ENCODE measurements at places on chromosomes 6 and 20. TPM values are rescaled to one million over a fixed set of nuclear protein-coding genes. Genes with fewer than 3 reads are reported as not detected.

GRCh38 chr6:41470029-41470330 lies 76.2 kb upstream of the FOXP4 start:
- DNase-seq, result no peak

The BICRAL gene
- 16.5 TPM for total RNA-seq

- DNase-seq, result no peak
Observed at GRCh38 chr20:46828471-46828870, 66.2 kb upstream of the EYA2 start.

The DNMT3B gene
- total RNA-seq, result 0.36 TPM

- DNase-seq, result no peak
Observed at GRCh38 chr20:5197270-5197827, 70.5 kb downstream of the CDS2 start.

The FAM217A gene
- not detected for total RNA-seq

DNA sequence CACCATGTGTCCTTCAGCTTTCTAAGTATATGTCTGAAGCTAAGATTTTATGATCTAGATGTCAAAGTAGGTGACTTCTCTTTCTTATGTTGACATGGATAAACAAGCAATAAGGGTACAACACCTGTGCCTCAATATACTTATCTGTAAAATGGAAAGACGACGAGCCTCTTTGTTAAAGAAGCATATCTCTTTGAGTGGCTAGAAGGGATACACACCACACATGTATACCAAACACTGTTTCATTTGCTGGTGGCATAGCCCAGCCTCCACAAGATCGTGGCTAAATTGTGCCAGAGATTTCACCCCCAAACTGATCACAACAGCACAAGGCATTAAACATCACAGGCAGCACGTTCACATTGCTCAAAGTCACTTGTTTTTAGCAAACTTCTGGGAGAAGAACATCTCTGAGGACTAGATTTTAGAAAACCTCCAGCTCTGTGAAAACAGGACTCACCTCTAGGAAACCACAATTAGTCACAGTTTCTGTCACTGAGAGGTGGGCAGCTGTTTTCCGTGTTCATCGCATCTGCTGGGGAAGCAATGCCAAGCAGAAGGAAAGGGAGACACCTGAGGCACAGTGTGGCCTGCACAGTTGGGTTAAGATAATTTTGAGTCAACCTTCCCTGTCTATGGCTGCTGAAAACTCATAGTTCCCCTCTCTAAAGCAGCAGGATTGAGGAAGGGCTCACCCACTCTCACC lies 263.0 kb upstream of the PLCB4 start:
- DNase-seq, result no peak

GRCh38 chr20:24977797-24978196 lies 14.8 kb downstream of the APMAP start:
- DNase-seq, result peak; percentile 41

DNA sequence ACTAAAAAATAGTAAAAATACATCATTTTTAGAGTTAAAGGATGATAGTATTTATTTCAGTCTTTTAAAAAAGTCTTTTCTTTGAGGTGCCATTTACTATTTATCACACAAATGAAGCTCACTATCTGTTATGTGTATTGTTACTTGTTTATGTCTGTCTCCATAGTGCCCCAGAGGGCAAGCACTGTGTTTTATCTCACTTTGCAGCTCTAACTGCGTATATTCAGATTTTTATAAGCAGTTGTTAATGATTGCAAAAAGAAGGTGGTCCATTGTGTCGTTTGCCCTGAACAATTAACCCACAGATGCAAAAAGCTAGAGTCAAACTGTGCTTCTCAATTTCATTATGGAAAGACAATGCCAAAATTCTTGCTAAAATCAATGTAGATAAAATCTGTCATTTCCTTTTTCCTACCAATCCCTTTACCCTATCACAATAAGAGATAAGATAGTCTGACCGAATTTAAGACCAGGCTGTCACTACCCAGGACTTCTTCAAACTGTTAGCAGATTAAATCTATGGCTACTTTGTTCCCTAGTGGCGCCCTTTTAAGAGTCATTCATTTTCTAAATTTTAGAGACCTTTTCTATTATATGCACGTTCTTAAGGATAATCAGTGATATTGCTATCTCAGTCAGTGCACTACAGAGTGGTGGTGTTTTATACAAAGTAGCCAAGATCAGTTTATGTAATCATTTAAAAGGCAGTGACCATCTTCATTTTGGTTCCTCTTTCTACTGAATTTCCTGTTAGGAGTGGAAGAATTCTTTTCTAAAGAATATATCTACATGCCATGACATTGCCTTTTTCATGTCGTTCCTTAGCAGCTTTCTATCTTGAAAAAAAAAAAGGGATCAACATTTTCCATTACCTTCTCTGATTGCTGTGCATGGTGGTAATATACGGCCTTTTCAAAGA lies 133.1 kb upstream of the PRDM1 start:
- no peak for DNase-seq

The SIM1 gene
- total RNA-seq, result not detected

DNA sequence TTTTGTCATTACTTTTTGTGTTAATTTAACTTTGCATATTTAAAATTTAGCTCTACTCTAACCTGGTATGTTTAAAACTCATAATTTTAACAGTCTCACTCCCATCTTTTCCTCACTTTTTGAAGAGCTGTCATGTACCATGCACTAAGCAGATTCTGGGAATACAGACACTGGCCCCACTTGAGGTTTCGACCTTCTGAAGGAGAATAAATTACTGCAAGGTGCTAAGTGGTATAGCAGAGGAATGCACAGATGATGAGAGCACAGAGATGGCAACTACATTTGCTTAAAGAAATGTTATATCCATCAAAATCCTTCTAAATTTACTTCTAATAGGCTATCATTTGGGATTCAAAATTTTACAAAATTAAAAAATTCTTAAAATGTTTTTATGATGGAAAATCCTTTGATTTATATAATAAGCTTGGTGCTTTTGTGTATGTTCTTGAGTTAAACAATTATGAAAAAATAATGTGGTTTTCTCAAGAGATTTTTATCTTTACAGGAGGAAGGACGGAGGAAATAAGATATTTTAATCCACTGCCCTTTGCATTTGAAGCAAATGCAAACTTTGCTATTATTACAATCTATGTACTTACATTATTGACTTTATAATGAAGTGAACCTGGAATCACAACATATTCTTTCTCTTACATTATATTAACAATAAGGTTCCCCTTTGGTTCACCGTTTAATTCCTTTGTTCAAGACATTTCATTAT lies 79.3 kb downstream of the AHI1 start:
- no peak for DNase-seq

The TMEM74B gene
- total RNA-seq, result not detected

The PRKN gene
- total RNA-seq, result 10.7 TPM

The EPPIN gene
- not detected for total RNA-seq

GRCh38 chr6:20933057-20933788 lies 399.0 kb downstream of the CDKAL1 start:
- no peak for DNase-seq

- no peak for DNase-seq
Observed at GRCh38 chr6:75492386-75493153, 1.0 kb downstream of the FILIP1 start.

The SEMG1 gene
- total RNA-seq, result not detected

DNA sequence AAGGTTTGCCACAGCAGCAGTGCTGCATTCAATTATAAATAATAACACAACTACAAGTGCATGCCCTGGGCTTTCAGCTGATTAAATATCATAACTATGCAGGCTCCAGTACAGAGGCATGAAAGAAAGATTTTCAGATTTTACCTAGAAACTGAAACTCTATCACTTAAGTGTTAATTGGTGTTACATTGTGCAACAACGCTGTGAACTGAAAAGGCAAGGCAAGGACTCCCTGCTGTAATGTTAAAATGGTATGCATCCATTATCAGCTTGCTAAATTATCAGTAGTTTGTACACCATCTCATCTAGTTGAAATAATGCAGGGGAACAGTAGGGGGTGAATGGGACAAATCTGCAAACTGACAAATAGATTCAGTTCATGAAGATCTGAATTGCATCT lies 976.7 kb upstream of the MANEA start:
- DNase-seq, result no peak

The C6orf132 gene
- total RNA-seq, result 3.3 TPM

DNA sequence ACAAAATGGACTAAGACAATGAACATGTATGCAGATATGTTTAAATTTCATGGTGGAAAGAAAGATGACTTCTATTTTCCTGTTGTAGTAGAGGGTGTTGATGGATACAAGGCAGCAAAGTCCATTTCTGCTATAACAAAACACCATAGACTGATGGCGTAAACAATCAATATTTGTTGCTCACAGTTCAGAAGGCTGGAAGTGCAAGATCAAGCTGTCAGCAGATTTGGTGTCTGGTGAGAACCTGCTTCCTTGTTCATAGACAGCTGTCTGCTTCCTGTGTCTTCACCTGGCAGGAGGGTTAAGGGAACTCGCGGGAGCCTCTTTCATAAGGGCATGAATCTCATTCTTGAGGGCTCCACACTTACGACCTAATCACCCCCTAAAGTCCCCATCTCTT lies 83.0 kb upstream of the ELOVL5 start:
- no peak for DNase-seq

The APOBEC2 gene
- total RNA-seq, result 0.68 TPM

DNA sequence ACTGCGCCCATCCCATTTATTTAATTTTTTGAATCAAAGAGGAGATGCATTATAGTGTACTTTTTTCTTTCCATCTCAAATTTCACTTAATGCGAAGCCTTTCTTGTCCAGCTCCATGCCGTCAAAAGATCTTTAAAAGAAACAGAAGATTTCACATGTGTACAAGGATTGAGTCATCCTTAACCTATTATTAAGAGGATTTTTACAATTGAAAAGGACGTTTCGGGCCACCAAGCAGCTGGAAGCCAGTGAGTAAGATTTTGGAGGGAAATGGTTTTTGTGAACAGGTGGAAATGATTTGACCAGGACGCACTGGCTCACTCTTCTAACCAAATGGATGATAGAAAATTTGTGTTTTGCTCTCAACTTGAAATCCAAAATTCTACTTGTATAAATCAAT lies 15.1 kb upstream of the CCDC170 start:
- DNase-seq, result no peak

DNA sequence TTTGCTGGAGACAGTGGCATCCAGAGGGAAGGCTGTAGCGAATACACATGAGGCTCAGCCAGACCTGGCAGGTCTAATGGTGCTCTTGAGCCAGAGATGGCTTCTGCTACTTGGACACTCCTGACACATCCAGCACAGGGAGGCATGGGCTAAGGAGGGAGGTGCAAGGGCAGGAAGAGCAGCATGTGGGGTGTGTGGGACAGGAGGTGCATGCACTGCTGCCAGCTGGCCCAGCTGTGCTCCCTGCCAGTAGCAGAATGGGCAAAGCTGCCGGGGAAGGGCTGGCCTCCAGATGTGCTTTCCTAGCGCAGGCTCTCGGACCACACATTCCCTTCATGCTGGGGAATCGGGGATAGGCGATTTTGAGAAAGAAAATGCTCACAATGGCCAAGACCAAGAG lies 309.2 kb downstream of the CDC5L start:
- DNase-seq, result no peak

DNA sequence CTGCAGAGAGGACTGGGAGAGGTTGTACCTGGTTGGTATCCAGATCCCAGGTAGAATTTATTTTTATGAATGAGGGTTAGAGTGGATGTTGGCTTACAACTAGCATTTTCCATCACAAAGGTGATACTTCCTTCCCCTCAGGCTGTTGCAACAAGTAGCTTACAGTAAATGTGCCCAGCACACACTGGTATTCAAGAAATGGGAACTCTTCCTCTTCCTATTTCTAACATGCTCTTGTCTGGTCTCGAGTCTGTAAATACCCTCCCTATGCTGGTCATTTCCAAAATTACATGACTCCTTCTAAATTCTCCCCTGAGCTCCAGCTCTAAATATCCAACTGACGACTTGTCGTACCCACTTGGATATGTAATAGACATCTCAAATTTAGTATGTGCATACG lies 90.1 kb upstream of the FOXC1 start:
- DNase-seq, result no peak

The SLC22A16 gene
- total RNA-seq, result not detected

DNA sequence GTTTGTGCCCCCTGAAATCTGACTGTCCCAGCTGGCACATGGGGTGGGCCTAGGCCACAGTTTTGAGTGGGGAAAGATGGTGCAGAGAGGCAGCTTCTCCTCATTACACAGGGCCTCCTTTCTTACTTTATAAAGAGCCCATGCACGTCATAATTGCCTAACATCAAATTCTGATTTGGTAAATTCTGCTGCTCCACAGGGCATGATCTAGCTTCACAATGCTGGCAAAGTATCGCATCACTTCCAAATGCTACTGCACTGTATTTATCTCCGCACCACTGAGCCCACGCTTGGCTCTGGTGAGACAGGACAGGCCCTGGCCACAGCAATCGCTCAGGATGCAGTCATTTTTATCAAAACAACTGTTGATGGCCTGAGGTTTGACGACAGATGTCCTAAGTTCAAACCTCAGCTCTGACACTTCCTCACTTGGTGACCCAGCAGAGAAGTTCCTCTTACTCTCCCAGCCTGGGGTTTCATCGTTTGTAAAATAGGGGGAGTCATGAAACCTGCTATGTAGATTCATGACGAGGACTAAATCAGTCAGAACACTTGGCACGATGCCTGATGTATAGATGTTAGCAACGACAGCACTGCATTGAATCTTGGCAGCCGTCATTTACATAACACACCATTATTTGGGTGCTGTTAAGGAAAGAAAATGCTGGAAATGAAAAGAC lies 187.9 kb downstream of the TTLL2 start:
- DNase-seq, result peak; percentile 43

The DEFB124 gene
- total RNA-seq, result not detected

DNA sequence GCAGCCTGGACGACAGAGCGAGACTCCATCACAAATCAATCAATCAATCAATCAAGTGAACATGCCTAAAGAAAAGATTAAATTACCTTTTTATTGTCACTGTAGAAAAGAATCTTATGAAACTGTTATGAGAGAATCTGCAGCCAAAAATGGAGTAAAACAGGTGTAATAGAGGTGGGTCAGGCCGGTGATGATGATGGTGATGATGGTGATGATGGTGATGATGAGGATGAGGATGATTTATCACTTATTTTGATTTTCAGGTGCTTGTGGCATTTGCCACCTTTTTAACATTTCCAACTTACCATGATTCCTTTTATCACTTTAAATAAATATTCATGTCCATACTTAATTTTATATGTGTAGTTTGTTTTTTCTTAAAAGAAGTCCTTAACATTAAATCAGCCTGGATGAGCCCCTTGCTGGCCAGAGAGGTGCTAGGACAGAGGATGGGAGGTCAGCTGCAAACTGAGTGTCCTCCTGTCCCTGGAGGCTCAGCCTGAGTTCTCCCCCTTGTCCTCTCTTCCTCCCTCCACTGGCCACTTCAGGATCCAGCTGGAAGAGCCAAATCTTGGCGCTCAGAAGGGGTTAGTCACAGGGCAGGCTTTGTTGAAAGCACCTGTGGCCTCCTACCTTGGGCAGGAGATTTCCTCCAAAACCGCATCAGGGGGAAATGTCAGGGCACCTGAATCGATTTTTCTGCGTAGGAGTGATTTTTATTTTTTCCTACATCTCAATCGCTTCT lies 32.6 kb downstream of the SLC2A10 start:
- DNase-seq, result no peak

The GCNT2 gene
- total RNA-seq, result 13.2 TPM

- DNase-seq, result no peak
Observed at GRCh38 chr6:87832025-87832825, 130.2 kb upstream of the AKIRIN2 start.

DNA sequence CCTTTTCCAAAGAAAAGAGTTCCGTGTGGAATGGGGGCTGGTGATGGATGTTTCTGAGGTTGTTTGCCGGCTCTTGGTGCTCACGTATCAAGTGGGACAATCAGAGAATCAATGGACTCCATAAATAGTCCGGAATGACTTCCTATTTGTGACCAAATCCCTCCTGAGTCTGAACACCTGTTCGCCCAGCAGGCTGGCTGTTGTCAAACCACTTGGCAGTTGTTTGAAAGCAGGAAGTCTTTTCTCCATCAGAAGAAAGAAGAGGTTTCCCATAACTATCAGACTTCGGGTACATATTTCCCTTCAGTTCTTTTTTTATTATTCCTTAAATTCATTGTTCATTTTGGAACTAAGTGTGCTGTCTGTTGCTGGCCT lies 154.7 kb upstream of the RIN2 start:
- no peak for DNase-seq
